CD4-positive, alpha-beta memory T cell (primary cell): ENCODE measurements at places on chromosomes 4 and X. TPM values are rescaled to one million over a fixed set of nuclear protein-coding genes. Genes with fewer than 3 reads are reported as not detected.
A peak's percentile ranks its signal among the peaks of the same experiment; 100 is the strongest.

- DNase-seq: no peak
Measured at GRCh38 chrX:97446298-97446882, 562.7 kb downstream of the RPA4 start.

DNA sequence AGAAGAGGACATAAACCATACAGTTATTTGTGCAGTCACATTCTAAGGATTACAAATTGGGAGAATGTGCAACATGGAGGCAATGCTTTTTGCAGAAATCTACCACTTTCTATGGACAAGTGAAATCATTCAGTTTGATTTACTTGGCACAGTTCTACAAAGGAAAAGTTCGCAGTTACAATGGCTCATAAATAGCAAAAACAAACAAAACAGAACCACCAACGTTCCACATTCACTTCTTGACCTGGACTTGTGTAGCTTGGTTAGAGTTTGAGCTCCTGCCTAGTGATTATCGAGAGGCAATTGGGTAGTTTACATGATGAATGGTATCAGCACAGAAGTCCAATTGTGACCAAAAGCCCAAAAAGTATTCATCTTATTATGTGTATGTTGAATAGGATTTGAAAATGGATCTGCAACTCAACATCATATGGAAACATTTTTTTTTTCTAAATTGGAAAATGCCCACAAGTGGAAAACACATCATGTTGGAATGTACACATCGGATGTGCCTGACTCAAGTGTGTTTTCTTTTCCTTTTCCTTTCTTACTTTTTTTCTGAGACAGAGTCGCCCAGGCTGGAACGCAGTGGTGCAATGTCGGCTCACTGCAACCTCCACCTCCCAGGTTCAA is 123.8 kb downstream of the LUZP4 start:
- no peak for DNase-seq

GRCh38 chr4:24730256-24731001 is 64.9 kb upstream of the SOD3 start:
- no peak for DNase-seq

- DNase-seq: peak; percentile 74
Measured at GRCh38 chr4:163895378-163896005, 401.0 kb downstream of the TMA16 start.

Gene ERCC6L
- 0.25 TPM for polyA plus RNA-seq

Gene MAGEB2
- not detected for polyA plus RNA-seq

Gene PABPC1L2A
- not detected for polyA plus RNA-seq
